Naive thymus-derived CD4-positive, alpha-beta T cell (primary cell): ENCODE measurements at places on chromosomes 7 and 10. TPM values are rescaled to one million over a fixed set of nuclear protein-coding genes. Genes with fewer than 3 reads are reported as not detected.

GRCh38 chr7:108503112-108504026 is 22.6 kb downstream of the PNPLA8 start:
- no peak for DNase-seq

GRCh38 chr10:128612631-128613030 is 486.4 kb upstream of the MKI67 start:
- DNase-seq: no peak

The KIN gene
- 7.2 TPM for total RNA-seq

GRCh38 chr10:93149761-93150160 is 76.1 kb downstream of the CYP26A1 start:
- DNase-seq: no peak

DNA sequence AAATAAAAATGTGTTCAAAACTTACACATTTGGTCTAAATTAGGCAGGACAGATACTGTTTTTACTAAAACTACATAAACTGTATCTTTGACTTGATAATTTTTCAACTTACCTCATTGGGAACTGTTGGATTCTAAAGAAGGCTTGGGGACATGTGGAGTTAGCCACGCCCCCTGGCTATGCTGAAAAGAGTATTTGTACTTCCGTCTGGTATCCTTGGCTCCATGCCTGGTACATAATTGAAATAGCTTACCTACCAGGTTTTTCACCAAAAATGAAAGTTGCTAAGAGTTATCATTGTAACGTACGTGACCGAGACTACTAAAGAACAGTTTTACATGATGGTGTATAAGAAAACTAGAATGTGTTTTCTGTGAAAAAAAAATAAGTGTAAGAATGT is 604.8 kb upstream of the IGFBP3 start:
- no peak for DNase-seq

The ELMO1 gene
- 126 TPM for total RNA-seq
